ENCODE measurements at places on chromosomes 16 and 17.

- DNase-seq: no peak
These were observed 331 bp upstream of the ZNF287 start for GRCh38 chr17:16569358-16569712.

- no peak for DNase-seq
These were observed 33.4 kb downstream of the TMEM92 start for GRCh38 chr17:50307654-50308053.

- DNase-seq: peak; percentile 95
These were observed 4.2 kb downstream of the METRNL start for GRCh38 chr17:83083368-83084201.

- no peak for DNase-seq
These were observed 21.0 kb downstream of the CNP start for GRCh38 chr17:41987642-41988041.

DNA sequence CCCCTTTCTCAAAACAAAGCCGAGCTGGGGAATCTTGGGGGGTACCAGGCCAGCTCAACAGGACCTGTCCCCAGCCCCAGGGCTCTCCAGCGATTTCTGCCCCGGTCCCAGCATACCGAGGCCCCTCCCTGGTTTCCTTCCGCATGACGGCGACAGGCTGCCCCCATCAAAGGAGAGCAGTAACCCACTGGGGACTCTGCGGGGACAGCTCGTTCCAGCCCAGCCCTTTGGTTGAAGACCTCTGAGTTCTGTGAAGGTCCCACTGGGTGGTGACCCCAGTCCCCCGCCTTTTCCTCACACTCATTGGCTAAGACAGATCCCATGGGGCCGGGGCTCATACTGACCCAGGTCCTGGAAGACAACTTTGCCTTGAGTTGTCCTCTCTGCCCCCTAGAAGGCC lies 4.1 kb downstream of the SMTNL2 start:
- no peak for DNase-seq

DNA sequence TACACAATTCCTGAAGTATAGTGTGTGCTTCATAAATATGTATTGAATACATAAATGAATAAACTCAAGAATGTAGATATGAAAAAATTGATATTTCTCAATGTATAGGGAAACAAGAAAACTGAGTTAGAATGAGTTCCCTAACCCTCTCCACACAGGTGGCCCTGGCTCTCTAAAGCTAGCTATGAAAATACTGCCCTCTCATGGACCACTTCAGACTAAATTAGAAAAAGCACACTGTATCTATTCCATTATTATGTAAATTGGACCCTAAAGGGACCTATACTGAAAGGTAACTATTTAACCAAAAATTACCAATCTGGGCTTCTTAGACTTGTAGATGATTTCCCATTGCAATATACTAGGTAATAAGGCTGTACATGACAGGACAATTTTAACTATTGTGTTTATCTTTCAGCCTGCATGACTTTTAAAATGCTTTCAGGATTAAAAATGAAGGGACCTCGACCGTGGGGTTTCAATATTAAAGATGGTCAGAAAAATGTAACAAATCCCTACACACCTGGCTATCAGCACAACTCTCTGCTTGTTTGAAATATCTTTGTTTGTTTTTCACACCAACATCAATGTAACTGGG lies 672.5 kb upstream of the KIF2B start:
- no peak for DNase-seq

DNA sequence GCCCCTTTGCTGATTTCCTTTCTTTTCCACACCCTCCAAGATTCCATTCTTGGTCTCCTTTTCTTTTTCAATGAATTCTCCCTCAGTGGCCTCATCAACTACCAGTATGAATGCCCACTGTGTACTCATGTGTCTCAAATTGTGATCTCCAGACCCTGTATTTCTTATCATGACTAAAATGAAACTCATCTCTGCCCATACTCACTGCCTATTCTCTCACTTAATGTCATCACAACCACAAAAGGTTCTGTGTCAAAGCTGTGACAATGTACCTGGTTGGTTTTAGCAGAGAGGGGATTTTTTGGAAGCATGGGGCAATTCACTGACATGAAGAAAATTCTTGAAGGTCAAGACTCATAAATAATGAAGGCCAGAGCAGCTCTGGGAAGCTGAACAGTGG lies 11.5 kb upstream of the TBX4 start:
- no peak for DNase-seq

GRCh38 chr16:78916928-78917545 lies 683.5 kb downstream of the MAF start:
- DNase-seq: no peak

GRCh38 chr17:74477411-74477810 lies 11.0 kb downstream of the CD300A start:
- DNase-seq: no peak

DNA sequence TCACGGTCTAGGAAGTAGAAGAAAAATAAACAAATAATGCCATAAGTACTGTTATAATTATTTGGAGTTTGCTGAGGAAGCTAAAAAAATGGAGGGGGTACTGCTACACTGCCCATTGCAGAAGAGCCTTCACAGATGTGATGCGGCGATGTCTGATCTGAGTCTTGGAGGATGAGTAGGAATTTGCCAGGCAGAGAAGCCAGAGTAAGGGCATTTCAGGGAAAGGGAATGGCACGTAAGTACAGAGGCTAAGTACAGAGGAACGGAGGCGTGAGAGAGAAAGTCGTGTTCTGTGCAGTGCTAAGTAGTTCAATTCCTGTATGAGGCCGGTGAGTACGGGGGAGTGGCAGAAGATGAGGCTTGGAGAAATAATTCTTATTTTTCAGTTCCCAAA lies 741 bp upstream of the GRB2 start:
- DNase-seq: no peak

- DNase-seq: no peak
These were observed 13.1 kb upstream of the SEZ6 start for GRCh38 chr17:29018788-29019474.

DNA sequence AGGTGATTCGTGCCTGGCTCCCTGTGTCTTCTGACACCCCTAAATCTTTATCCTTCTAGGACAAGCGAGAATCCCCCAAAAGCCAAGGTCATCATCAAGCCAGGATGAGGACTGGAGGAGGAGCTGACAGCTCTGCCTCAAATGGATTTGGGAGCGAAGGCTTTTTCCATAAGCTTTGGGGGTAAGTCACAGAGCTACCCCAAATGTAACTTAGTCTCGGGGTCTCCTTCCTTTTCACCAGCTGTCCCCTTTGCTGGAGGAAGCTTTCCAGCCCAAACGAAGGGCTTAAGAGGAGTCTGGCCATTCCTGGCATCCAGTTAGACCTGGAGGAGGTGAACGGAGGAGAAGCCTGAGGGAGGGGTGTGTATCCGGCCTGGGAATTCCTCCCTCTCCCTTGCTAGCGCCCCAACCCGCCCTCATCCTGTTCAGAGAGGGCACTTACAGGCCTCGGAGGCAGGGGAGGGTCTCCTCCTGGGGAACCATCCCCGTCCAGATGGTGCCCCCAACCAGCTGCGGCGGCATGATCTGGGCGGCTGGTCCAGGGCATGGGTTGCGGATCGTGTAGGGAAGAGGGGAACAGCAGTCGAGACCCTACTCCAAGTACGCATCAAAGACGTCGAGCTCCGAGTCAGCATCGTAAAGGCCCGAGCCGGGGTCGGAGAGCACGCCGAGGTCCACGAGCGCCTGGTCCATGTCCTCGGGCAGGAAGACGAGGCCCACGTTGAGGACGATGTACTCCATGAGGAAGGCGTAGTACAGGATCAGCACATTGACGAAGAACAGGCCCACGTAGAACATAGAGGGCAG lies 938 bp downstream of the DEXI start:
- peak; percentile 45 for DNase-seq

- no peak for DNase-seq
These were observed 44.4 kb downstream of the VPS53 start for GRCh38 chr17:670286-670685.

- peak; percentile 44 for DNase-seq
These were observed 10.1 kb downstream of the WFIKKN2 start for GRCh38 chr17:50845240-50846147.

DNA sequence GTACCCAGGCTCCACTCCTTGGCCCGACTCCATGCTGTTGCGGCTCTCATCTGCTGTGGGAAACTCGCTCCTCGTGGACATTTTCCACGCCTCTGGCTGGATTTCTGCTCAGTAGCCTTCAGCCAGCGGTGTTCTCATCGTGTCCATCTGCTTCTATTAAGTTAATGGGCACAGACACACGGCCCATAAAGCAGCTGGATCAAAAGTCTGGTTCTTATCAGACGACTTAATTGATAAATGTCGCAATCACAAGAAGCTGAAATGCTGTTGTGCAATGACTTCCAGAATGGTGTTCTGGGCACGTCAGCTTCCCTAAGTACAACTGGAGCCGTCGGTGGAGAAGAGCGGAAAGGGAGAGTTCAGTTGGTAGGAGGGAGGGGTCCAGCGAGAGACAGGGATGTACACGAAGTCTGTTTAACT lies 211.7 kb upstream of the CHMP6 start:
- DNase-seq: peak; percentile 80

GRCh38 chr16:54538276-54538675 lies 251.7 kb upstream of the IRX3 start:
- DNase-seq: peak; percentile 50

DNA sequence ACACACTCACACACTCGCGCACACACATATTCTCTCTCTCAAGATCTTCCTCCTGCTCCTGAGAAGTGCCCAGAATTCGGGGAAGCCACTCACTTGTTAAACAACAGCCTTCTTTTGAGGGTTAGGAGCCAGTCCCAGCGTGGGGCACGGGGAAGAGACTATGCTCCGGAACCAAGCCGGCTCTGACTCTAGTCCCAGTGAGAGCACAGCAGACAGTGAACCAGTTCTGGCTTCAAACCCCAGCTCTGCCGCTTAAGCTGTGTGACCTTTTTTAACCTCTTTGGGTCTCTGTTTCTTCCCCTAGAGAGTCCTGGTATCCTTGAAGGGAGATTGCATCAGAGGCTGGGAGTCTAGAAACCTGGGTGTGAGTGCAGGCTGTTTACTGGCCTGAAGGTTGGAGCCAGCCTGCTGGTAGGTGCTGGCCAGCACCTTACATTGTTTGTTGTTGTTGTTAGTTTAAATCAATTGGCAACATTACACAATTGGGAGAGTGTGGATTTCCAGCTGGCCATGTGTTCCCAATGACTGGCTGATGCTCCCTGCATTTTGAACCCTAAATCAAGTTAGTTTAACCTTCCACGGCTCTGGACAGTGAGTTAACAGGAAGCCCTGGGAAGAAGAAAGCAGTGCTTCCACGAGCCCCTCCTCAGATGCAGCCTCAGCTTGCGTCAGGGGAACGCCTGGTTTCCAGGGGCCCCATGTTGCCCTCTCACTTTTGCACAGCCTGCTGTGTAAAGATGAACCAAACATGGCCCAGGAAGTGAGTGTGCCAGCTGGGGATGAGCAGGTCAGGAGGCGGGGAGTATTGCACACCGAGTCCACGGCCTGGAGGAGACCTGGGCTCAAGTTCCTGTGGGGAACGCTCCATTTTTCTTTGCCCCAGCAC lies 71.5 kb downstream of the GAS7 start:
- peak; percentile 72 for DNase-seq

- no peak for DNase-seq
These were observed 6.7 kb downstream of the HSPB9 start for GRCh38 chr17:42129109-42129837.

DNA sequence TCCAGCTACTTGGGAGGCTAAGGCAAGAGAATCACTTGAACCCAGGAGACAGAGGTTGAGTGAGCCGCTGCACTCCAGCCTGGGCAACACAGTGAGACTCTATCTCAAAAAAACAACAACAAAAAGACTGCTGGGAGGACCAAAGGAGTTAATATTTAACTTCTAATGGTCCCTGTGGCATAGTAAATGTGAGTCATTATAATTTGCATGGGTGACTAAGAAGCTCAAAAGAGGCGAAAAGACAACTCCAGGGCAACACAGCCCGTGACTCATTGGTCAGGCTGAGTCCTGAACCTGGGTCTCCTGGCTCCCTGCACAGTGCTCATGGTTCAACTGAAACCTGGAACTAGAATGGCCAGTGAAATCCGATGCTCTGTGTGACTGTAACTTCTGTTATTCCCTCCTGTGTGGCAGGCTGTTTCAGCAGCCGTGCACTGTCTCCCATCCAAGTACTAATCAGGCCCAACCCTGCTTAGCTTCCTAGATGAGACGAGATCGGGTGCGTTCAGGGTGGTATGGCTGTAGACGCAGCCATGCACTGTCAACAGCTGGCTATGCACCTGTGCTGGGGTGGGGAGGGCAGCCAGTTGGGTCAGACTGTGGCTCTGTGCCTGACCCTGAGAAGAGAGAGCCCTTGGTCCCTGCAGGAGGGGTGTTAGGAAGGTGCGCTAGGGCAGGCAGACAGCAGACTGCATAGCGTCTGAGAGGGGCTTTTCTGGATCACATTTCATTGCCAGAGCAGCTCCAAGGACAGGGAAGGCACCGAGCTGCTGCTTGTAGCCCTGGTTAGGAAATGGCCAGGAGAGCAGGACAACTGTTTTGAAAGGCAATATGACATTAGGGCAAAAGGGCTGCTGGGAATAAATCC lies 14.5 kb upstream of the GPRC5C start:
- no peak for DNase-seq

DNA sequence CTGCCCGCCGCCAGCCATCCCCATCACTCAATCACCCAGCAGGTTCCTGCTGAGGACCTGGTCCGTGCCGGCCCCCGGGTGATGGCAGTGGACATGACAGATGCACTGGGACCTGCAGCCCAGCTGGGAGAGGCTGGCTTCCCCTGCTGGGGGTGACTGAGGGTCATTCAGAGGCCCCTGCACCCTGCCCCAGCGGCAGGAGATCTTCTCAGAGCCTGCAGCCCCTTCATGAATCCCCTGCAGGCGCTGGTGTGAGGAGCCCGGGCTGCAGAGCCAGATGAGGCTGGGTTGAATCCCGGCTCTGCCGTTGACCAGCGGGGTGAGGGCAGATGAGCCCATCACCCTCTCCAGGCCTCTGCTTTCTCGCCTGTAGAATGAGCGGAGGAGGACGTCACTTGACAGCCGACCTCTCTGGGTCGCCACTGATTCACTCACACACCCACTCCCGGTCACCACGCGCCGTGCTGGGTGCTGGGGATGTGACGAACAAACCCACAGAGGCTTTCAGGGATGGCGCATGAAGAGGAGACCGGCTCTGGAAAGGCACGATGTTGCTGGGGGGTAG lies 95.2 kb upstream of the CIBAR2 start:
- DNase-seq: no peak

DNA sequence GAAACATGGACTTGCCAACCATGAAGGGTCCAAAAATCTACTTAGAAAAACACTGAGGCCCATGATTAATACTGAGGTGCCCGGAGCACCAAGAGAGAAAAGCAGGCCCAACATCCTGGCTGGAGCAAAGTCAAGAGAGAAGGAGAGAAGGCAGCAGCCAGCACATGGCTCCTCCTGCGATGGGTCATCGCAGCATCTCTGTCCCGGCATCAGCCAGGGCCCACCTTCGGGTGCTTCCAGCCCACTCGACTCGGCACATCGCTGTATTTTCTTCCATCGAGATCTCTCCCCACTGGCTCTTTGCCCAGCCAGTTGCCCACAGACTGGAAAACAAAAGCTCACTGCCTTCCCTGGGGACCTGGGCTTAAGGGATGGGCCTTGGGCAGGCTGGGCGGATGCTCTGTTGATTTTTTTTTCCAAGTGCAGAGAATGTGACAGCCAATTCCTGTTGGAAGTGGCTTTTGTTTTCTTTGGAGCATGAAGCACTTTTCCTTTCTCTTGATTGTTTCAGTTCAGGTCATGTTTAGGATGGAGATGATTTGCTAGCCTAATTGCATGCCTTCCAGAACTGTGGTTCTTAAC lies 58.1 kb downstream of the CYB5B start:
- peak; percentile 67 for DNase-seq

- DNase-seq: no peak
These were observed 14.2 kb upstream of the KREMEN2 start for GRCh38 chr16:2949705-2950352.
